ENCODE measurements at places on chromosomes 12 and 14. TPM values are rescaled to one million over a fixed set of nuclear protein-coding genes. Genes with fewer than 3 reads are reported as not detected.

Gene MSI1
- total RNA-seq, result 1.0 TPM

Gene TMEM132D
- 1.6 TPM for total RNA-seq

Gene DDX51
- total RNA-seq, result 8.4 TPM

Gene SLC6A15
- 0.52 TPM for total RNA-seq

Gene KRT73
- total RNA-seq, result under 0.01 TPM

Gene RNU4-1
- total RNA-seq, result under 0.01 TPM

Gene FGD4
- 51.1 TPM for total RNA-seq

Gene TMEM119
- total RNA-seq, result 37.1 TPM

Gene CLEC4A
- not detected for total RNA-seq

Gene TBX3
- total RNA-seq, result 16.7 TPM

Gene SIX6
- total RNA-seq, result not detected

Gene SLC25A47
- 0.52 TPM for total RNA-seq

Gene KRT6A
- total RNA-seq, result 1.6 TPM

Gene B4GALNT1
- total RNA-seq, result 3.1 TPM

Gene SMCO2
- not detected for total RNA-seq

Gene GPD1
- total RNA-seq, result 104 TPM

Gene LGR5
- 4.7 TPM for total RNA-seq

Gene HOXC11
- 0.52 TPM for total RNA-seq

Gene CRIP2
- total RNA-seq, result 77.8 TPM

Gene EIF2S3B
- 1.0 TPM for total RNA-seq

Gene GPR84
- not detected for total RNA-seq

Gene KRT4
- not detected for total RNA-seq

Gene INSM2
- total RNA-seq, result not detected

Gene SLC39A5
- total RNA-seq, result not detected

Gene PLA2G1B
- total RNA-seq, result not detected

Gene ANKRD33
- not detected for total RNA-seq

Gene KCNC2
- total RNA-seq, result 0.52 TPM

Gene FAM222A
- 1.0 TPM for total RNA-seq

Gene DNAJC22
- total RNA-seq, result not detected

Gene IL26
- not detected for total RNA-seq

Gene KRT86
- total RNA-seq, result 0.52 TPM

Gene PPP4R4
- total RNA-seq, result 0.52 TPM

Gene ITPR2
- total RNA-seq, result 14.6 TPM

Gene EMP1
- total RNA-seq, result 40.2 TPM

Gene FIGNL2
- total RNA-seq, result 1.0 TPM

Gene GLIPR1L1
- not detected for total RNA-seq

Gene DCN
- total RNA-seq, result 688 TPM

Gene CLMN
- 2.1 TPM for total RNA-seq

Gene PAPLN
- total RNA-seq, result 1.6 TPM

Gene KRT75
- total RNA-seq, result not detected

Gene LALBA
- not detected for total RNA-seq

Gene PTCSC3
- not detected for total RNA-seq

Gene SLCO1A2
- total RNA-seq, result not detected

All from skeletal muscle tissue (tissue), 5 donors.